ENCODE measurements at places on chromosomes 3 and 15. TPM values are rescaled to one million over a fixed set of nuclear protein-coding genes. Genes with fewer than 3 reads are reported as not detected.

DNA sequence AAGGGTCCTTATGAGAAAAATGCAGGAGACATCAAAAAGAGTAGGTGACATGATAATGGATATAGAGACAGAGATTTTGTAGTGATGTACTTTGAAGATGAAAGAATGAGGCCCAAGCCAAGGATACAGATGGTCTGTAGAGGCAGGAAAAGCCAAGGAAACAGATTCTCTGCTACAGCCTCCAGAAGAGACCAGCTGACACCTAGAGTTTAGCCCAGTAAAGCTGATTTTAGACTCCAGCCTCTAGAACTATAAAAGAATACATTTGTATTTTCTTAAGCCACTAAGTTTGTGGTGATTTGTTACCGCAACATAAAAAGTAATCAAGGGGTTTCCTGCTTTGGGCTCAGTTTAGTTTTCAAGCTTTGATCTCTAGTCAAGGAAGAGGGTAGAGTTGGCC is 64.8 kb downstream of the STRIT1 start:
- no peak for DNase-seq

- no peak for DNase-seq
Measured at GRCh38 chr15:63246691-63247469, 30.5 kb upstream of the APH1B start.

DNA sequence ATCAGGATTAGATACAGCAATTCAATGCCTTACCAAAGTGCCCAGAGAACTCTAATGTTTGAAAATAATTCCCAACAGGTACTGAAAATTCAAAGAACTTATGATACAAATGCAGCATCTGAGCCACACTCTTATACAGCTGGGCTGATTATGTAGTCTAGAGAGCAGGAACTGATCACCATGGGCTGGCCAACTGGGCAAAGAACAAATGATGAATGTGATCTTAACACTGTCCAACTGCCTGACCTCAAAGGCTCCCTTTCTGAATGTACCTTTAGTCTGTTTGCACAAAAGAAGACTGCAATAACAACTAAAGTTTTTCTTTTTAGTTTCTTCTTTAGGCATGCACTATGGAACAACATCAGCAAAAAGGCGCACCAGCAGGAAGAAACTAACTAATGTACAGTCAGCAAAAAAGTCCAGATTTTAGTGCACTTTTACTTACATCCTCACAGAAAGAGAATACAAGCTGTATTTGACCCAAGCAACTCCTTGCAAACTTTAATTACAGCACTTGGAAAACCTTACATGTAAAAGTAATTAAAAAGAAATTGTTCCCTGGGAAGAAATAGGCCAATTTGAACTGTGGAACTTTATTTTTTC is 1095.1 kb downstream of the IGSF11 start:
- no peak for DNase-seq

The SUSD5 gene
- 3.3 TPM for total RNA-seq

DNA sequence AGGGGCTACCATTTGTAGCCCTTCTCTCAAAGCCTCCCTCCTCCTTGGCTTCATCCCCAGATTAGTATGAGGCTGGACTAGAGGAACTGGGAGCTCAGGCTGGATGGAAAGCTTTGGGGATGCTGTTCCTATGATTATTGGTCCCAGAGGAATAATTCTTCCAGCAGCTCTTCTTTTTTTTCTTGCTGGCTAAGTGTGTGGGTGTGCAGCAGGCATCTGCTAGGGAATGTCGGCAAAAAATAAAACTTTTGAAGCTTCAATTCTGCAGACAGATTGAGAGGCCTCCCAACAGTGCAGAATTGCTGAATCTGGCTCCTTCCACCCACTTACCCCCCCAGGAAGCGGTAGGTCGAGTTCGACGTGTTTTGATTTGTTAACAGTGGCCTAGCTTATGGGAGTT is 138.5 kb upstream of the ANKRD28 start:
- DNase-seq, result no peak

- no peak for DNase-seq
Measured at GRCh38 chr3:185207931-185208746, 45.7 kb downstream of the EHHADH start.

The TM4SF18 gene
- total RNA-seq, result not detected

The THAP10 gene
- 5.3 TPM for total RNA-seq

The PLA2G4E gene
- total RNA-seq, result not detected

The CCDC80 gene
- total RNA-seq, result 174 TPM

GRCh38 chr3:193903966-193904365 is 232.0 kb upstream of the HES1 start:
- no peak for DNase-seq

The KCNMB2 gene
- total RNA-seq, result 1.1 TPM

DNA sequence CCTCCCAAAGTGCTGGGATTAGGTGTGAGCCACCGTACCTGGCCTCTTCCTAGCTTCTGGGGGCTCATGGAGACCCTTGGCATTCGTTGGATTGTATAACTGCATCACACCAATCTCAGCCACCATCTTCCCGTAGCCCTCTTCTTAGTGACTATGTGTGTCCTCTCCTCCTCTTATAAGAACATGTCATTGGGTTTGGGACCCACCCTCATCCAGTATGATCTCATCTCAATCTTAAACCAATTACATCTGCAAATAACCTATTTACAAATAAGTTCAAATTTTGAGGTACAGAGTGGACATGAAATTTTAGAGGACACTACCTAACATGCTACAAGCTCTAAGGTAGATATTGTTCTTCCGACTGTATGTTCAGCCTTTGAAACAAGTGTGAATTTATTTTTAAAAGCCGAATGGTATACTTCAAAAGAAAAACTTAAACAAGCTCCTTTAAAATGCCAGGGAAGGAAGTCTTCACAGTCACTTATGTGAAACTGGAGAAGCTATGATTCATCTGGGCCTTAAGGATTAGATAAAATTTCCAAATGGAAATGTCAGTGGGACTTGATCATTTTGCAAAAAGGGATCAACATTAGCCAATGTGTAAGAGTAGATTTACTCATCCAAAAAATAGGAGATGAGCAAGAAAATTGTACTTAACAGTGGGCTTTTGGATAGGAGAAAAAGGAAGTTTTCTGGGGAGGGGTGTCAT is 225.7 kb downstream of the MEX3B start:
- no peak for DNase-seq

DNA sequence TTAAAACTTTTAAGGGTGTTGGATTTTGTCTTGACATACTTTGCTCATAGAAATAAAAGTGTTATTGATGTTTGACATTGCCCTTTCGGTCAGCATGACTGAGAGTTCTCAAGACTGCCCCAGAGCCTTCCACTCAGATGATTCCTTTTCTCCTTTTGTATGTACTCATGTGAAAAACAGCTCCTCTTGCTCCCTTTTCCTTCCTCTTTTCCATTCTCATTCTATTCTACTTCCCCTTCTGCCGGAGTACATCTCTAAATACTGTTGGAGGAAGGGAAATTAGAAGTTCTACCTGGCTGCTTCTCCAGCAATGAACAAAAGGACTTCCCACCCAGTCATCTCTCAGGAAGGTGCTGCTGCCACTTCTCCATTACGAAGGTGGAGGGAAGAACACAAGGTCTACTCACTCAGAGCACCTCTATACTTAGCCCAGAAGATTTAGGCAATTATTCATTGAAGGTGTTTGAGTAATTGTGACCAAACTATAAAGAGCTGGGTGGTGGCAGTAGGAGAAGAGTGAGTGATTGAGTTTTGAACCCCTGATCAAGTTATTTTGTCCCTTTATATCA is 163.8 kb upstream of the MBNL1 start:
- DNase-seq, result no peak

The RASL12 gene
- total RNA-seq, result 0.33 TPM

The NR1I2 gene
- total RNA-seq, result 1.4 TPM

DNA sequence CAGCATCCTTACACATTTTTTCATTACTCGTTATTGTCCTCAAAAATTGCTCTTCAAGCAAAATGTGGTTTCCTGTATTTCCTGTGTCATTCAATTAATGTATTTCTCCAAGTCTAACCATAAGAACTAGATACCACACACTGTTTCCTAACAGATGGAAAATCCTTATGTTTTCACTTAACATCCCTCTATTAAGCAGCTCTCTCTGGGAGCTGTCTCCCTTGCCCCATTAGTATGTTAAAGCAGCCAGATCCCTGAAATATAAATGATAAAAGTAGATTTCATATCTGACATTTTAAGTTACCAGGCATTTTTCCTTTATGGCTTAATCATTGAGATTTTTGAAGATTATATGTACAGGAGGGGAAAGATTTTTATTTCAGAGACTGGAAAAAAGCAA is 15.9 kb downstream of the PFN2 start:
- no peak for DNase-seq

The TTC21A gene
- 9.8 TPM for total RNA-seq

DNA sequence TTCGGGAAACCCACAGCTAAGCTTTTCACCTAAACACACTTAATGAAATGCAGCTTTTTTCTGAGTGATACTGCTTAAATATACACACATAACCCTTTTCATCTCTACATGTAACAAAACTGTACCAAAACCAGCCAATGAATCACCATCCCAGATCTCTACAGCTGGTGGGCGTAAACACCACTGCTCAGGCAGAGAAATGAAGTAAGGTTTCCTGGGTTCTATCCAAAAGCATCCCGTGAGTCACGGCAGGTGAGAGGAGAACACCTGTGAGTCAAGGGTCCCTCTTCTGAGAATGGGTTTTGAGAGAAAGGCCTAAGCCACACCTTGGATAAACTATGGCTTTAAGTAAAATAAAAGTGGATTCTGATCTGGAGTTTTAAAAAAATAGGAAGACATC is 2.6 kb downstream of the CLDN1 start:
- DNase-seq, result no peak

The PLXNA1 gene
- total RNA-seq, result 59.2 TPM

- DNase-seq, result no peak
Measured at GRCh38 chr3:66423791-66424190, 77.0 kb downstream of the LRIG1 start.

The SLC6A11 gene
- total RNA-seq, result 7.3 TPM

The GOLGA8G gene
- not detected for total RNA-seq

GRCh38 chr3:99400352-99400751 is 238.0 kb upstream of the COL8A1 start:
- DNase-seq, result no peak

The CTXN2 gene
- not detected for total RNA-seq

GRCh38 chr3:171813278-171813896 is 3.1 kb upstream of the PLD1 start:
- no peak for DNase-seq

The DZIP1L gene
- total RNA-seq, result 17.8 TPM

The DLEC1 gene
- 3.2 TPM for total RNA-seq

DNA sequence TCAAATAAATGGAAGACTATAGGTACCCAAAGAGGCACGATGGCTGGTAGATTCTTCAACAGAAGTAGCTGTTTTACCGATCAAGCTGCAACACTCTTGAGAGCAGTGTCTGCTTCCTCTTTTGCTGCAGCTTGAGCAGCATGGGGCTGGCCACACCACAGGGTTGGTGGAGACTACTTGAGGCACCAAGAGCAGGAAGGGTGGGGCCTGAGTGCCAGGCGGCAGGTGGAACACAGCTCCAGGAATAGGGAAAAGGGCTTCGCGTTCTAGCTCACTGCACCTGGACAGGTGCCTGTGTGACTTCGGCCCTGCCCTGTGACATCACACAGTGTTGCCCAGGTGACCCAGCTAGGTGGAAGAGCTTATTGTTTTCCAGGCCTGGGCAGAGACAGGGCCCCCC is at the start of gene CCDC33:
TSS of gene CCDC33 (plus strand) at position 365 of the 400 bp plus-strand sequence. CDS start 394 bp downstream, outside the sequence.
- no peak for DNase-seq

GRCh38 chr15:79068790-79069189 is 21.8 kb downstream of the RASGRF1 start:
- DNase-seq, result no peak

- DNase-seq, result no peak
Measured at GRCh38 chr15:101580431-101580830, 71.8 kb downstream of the TM2D3 start.

The CELSR3 gene
- 9.8 TPM for total RNA-seq

- DNase-seq, result no peak
Measured at GRCh38 chr3:155548195-155548594, 196.7 kb downstream of the PLCH1 start.

- DNase-seq, result no peak
Measured at GRCh38 chr3:102348904-102349303, 85.9 kb upstream of the ZPLD1 start.

- no peak for DNase-seq
Measured at GRCh38 chr3:37945156-37945806, 45.3 kb upstream of the VILL start.
